ENCODE measurements at places on chromosomes 13 and 19.
A peak's percentile ranks its signal among the peaks of the same experiment; 100 is the strongest.

GRCh38 chr13:44498969-44499368 is 77.2 kb downstream of the TSC22D1 start:
- DNase-seq: no peak

DNA sequence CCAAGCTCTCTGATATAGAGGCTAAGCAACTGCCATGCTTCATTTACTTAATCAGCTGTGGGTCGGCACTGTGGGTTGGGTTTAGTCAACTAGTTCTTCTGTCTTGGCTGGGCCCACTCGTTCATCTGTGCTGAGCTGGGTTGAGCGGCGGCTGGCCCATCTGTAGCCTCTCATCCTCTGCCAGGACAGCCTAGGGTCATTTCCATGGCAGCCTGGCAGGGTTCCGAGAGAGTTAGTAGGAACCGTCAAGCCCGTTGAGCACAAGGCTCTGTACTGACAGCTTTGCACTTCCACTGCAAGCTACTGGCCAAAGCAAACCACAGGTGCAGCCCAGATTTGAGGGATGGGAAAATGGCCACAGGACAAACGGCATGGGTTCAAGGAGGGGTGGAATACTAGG is 6.6 kb upstream of the ZNF835 start:
- no peak for DNase-seq

GRCh38 chr13:114222461-114222968 is 12.2 kb upstream of the CDC16 start:
- DNase-seq: no peak

GRCh38 chr13:30752201-30752797 is 17.0 kb downstream of the ALOX5AP start:
- no peak for DNase-seq

DNA sequence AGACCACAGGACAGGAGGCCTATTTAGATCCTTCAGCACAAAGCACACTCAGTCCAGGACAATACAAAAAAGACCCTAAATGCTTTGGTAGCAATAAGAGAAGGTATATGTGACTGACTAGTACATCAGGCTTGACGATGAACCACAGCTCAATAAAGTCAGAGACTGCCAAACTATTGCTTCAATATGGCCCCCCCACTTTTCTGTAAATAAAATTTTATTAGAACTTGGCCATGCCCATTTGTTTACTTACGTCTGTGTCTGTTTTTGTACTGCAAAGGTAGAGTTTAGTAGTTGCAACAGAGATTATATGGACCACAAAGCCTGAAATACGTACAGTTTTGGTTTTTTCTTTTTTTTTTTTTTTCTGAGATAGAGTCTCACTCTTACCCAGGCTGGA is 136.7 kb downstream of the IRS2 start:
- DNase-seq: no peak

DNA sequence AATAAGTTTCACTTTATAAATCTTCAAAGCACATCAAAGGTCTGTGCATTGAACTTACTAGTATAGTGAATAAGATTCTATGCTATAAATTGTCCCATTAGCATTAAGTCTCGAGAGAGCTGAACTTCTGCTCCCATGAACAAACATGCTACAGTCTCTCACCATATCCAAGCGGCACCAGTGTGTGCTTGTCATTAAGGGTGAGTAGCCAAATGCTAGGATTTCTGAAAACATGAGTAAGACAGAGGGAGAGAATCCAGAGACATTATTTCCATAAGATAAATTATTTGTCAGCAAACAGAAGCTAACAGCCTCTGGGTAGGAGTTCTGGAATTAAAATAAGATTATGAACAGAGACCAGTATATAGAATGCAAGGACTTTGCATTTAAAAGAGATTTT is 2882.5 kb downstream of the PCDH9 start:
- DNase-seq: no peak

GRCh38 chr19:13172346-13173138 is 22.3 kb downstream of the IER2 start:
- peak; percentile 44 for DNase-seq

- no peak for DNase-seq
Measured at GRCh38 chr13:80166352-80166751, 174.6 kb downstream of the SPRY2 start.

DNA sequence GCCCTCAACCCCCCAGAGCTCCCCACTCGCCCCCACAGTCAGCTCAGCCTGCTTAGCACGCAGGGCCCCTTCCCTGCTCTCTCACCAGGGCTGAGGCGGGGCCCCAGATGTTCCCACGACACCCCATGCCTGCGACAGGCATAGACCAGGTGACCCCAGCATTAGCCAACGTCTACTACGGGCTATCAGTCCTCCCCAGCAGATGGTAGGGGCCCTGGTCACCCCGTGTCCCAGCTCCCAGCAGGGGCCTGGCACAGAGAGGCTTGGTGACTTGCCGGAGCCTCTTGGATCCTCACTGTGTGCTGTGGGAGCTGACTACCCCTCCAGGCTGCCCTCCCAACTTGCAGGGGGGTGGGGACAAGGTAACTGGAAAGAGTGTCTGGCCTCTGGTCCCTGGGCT is 80.6 kb downstream of the KDM4B start:
- DNase-seq: no peak
